ENCODE measurements at places on chromosomes 3 and 15. TPM values are rescaled to one million over a fixed set of nuclear protein-coding genes. Genes with fewer than 3 reads are reported as not detected.

DNA sequence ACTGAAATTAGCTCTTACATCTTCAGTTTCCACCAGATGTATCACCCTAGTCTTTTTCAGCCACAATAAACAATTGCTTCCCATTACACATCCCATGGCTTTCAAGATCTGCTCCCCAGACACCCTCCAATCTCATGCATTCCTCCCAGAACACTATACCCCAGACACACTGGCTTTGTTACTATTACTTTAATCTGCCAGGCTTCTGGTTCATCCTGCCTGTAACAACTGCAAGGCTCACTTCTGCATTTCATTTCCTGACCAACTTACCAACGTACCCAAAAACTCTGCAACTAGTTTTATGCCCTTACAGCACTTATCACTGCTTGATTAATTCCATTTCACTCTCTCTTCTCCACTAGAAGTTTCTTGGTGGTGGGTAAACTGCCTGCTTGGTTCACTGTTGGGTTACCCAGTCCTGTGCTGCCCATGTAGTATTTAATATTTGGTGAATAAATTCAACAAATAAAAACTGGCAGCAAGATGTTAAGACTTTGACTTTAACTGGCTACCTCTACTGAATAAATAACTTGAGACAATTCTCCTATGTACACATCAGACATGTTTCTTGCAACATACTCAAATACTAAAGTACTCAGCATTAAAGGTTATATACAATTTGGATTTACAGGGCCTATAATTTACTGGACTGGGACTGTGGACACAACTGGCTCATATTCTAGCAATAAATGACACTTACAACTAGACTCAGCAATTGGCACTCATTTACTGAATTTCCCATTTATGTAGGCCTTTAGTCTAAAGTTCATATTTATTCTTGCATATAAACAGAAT, 2.7 kb downstream of the RPL22L1 start:
- peak overlapping the region; percentile 66 for H3K4me3 ChIP-seq
- H3K27ac ChIP-seq = peak overlapping the region; percentile 30
- peaks cover 5% of the 10 kb centered on the region for H3K36me3 ChIP-seq

GRCh38 chr3:164393171-164393570, 685.1 kb downstream of the SI start:
- H3K36me3 ChIP-seq = no peaks in the 10 kb centered on the region
- H3K27me3 ChIP-seq = no peaks in the 10 kb centered on the region
- H3K4me1 ChIP-seq = no peaks in the 10 kb centered on the region
- no peak overlapping the region for H3K27ac ChIP-seq
- DNase-seq = no peak

Gene GOLGA6B
- total RNA-seq = not detected

DNA sequence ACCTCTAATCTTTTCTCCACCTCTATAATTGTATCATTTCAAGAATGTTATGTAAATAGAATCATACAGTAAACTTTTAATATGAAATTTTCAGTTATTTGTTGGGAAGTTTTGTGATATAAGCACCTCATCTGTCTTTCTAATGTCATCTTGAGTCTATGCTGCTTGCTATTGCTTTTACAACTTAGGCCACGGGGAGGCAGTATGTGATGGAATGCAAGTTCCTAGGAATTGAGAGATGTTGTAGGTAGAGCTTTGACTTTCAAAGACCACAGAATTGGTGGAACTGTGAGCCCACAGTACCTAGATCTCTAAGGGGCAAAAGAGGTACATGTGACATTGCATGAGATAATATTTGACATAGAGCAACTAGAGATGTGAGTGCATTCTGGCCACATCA, 328.3 kb downstream of the MFSD1 start:
- no peak overlapping the region for H3K27ac ChIP-seq
- DNase-seq = no peak
- H3K36me3 ChIP-seq = no peaks in the 10 kb centered on the region
- no peak overlapping the region for H3K4me3 ChIP-seq

DNA sequence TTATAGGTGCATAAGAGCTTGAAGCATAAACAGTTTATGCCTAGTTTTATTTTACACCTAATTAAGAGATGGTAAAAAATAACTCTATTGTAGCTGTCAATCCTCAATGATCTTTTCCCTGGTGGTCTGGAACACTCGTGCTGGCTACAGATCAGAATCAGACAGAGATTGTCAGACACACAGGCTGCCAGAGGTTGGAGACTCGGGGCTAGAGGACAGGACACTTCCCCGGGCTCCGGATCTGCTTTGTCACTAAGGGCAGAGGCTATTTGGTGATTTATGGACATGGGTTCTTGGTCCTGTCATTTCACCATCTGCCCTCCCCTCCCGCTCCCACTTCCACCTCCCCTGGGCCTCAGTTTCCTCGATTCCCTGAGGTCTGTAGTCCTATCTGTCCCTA, 16.5 kb upstream of the FAM174B start:
- H3K4me1 ChIP-seq = peaks cover 6% of the 10 kb centered on the region
- H3K27me3 ChIP-seq = no peaks in the 10 kb centered on the region
- H3K27ac ChIP-seq = no peak overlapping the region

- H3K27me3 ChIP-seq = no peaks in the 10 kb centered on the region
- no peak overlapping the region for H3K27ac ChIP-seq
- no peak for DNase-seq
- H3K36me3 ChIP-seq = no peaks in the 10 kb centered on the region
These were observed 8.8 kb upstream of the LACTB start for GRCh38 chr15:63112871-63113270.

Gene GOLGA8O
- 1.4 TPM for total RNA-seq

DNA sequence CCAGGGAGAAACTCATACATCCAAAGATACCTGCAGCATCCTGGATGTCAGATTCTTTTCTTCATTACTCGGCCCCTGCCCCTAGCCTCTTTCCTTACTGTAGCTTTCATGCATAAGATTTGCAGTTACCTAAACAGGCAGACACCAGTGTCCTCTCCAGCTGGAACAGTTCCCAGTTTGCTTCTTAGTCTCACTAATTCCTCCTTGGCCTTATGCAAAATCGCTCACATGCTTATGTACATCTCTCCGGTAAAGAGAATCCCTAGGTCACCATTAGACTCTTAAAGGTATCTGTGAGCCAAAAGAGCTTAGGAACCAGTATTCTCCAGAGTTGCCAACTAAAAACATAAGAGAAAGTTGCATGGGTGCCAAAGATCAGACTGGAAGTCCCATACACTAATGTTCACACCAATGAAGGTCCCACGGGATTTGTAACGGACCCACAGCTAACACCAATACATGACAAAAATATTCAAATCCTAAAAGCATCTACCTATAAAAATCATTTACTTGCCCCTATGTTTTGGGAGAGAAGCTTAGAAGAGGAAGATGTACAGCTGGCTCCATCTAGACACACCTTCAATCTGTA, 66.6 kb downstream of the CBLB start:
- H3K4me1 ChIP-seq = no peaks in the 10 kb centered on the region
- H3K36me3 ChIP-seq = no peaks in the 10 kb centered on the region
- no peak overlapping the region for H3K4me3 ChIP-seq

Gene REC114
- not detected for total RNA-seq

Gene ACKR4
- 6.9 TPM for total RNA-seq

DNA sequence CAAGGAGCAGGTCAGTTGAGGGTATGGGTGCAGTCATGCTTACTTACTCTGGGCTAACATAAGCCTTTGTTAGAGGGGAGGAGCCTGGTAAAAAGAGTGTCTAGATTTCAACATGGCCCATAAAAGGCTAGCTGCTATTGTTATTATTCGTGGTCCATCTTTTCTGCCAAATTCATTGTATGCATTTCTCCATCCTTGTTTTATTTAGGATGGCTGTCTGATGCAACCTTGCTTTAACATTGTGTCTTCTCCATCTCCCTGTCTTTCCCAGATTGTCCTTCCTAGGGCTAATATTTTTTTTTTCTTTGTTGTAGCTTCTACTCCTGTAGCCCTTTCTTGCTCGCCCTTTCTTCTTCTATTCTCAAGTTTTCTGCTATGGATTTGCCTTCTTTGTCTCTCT, 12.6 kb downstream of the RBMS3 start:
- no peak overlapping the region for H3K27ac ChIP-seq
- no peaks in the 10 kb centered on the region for H3K36me3 ChIP-seq
- H3K27me3 ChIP-seq = no peaks in the 10 kb centered on the region
- no peak for DNase-seq
- H3K4me1 ChIP-seq = no peaks in the 10 kb centered on the region

Gene AADACL2
- total RNA-seq = not detected

Gene CERS3
- total RNA-seq = not detected

DNA sequence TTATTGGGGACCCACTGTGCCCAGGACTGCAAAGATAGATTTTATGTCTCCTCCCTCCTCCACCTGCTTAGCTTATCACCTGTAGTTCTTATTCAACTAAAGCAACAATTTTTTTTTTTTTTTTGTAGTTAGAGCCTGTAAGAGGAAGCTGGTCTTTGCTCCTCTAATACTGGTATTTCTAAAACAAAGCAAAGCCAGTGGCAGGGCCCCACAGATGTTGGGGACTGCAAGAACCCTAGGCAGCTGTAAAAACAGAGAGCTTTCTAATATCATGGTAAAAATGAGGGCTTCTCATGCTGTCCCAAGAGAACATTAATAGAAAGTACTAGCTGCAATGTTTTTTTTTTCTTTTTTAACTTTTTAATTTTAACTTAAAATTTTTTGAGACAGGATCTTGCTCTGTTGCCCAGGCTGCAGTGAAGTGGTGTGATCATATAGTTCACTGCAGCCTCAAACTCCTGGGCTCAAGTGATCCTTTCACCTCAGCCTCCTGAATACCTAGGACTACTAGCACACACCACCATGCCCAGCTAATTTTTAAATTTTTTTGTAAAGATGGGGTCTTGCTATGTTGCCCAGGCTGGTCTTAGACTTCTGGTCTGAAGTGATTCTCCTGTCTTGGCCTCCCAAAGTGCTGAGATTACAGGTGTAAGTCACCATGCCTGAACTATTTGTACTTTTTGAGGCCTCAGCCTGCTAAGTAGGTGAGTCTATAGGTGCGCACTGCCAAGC, 27.1 kb downstream of the SPATA12 start:
- H3K27me3 ChIP-seq = no peaks in the 10 kb centered on the region
- H3K4me3 ChIP-seq = no peak overlapping the region
- H3K4me1 ChIP-seq = no peaks in the 10 kb centered on the region
- no peaks in the 10 kb centered on the region for H3K36me3 ChIP-seq
- H3K27ac ChIP-seq = no peak overlapping the region

Gene SLC28A2
- total RNA-seq = not detected

Gene BOC
- total RNA-seq = 6.0 TPM

- no peaks in the 10 kb centered on the region for H3K27me3 ChIP-seq
- no peak overlapping the region for H3K4me3 ChIP-seq
- H3K36me3 ChIP-seq = no peaks in the 10 kb centered on the region
- DNase-seq = no peak
- no peak overlapping the region for H3K27ac ChIP-seq
These were observed 110.5 kb downstream of the SNRPN start for GRCh38 chr15:25065286-25065685.

- H3K36me3 ChIP-seq = no peaks in the 10 kb centered on the region
- H3K27ac ChIP-seq = no peak overlapping the region
- H3K27me3 ChIP-seq = no peaks in the 10 kb centered on the region
- H3K4me3 ChIP-seq = no peak overlapping the region
These were observed 8.0 kb downstream of the CSPG4 start for GRCh38 chr15:75704618-75705017.

Gene EXD1
- not detected for total RNA-seq

Gene CIB2
- 1.3 TPM for total RNA-seq

GRCh38 chr3:49940667-49941249, 808 bp downstream of the RBM6 start:
- no peaks in the 10 kb centered on the region for H3K27me3 ChIP-seq
- H3K36me3 ChIP-seq = peaks cover 2% of the 10 kb centered on the region
- H3K27ac ChIP-seq = peak overlapping the region; percentile 95
- H3K4me1 ChIP-seq = peaks cover 7% of the 10 kb centered on the region

- H3K27ac ChIP-seq = no peak overlapping the region
- no peaks in the 10 kb centered on the region for H3K4me1 ChIP-seq
- no peak for DNase-seq
- H3K4me3 ChIP-seq = no peak overlapping the region
- no peaks in the 10 kb centered on the region for H3K27me3 ChIP-seq
These were observed 45.5 kb downstream of the NEK11 start for GRCh38 chr3:131072099-131072559.

DNA sequence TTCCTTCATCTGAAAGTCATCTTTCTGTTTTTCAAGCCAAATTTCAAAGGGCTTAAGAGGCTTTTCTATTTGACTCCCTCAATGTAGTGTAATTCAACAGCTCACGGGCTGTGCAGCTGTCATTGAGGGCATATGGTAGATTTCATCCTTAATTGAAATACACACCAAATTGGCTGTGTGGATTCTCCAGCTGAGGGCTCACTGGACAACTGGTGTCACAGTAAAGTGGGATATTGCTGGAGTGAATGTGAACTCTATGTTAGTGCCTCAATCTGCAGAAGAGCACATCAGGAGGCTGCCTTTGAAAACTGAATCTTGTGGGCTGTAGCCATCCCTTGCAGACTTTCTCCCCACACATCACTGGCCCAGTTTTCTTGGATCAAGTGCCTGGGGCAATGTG, 120.1 kb downstream of the GALK2 start:
- no peaks in the 10 kb centered on the region for H3K4me1 ChIP-seq
- H3K27ac ChIP-seq = no peak overlapping the region
- H3K27me3 ChIP-seq = no peaks in the 10 kb centered on the region
- H3K36me3 ChIP-seq = peaks cover 22% of the 10 kb centered on the region
- no peak for DNase-seq

DNA sequence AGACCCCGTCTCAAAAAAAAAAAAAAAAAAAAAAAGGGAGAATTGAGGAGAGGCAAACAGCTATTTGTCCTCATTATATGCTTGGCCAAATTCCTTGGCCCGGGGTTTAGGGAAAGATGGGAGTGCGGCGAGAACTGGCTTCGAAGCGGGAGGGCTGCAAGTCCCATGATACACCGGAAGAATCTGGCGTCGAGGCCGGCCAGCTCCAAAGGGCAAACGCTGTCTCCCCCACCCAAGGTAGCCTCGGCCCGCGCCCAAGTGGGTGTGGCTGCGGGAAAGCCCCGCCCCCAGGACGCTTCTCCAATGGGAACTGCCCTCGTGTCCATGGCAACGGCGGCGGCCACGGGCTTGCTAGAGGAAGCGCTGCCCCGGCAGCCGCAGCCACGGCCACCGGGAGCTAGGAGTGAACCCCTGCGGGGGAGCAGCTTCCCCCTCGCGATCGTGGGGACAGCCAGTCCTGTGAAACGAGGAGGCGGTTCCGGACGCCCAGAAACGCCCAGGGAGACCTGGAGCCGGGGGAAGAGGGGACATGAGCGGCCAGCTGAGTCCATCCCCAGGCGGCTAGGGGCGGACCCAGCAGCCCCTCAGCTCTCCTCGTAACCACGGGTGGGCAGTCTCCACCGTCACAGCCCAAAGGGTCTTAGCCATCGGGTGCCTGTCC, at the start of gene TTLL13:
TTLL13 (plus strand) TSS at position 354 of the 661 bp plus-strand sequence. CDS start 1,075 bp downstream, outside the sequence.
- H3K27me3 ChIP-seq = no peaks in the 10 kb centered on the region
- H3K4me3 ChIP-seq = peak within 1 kb of the TSS; percentile 49

DNA sequence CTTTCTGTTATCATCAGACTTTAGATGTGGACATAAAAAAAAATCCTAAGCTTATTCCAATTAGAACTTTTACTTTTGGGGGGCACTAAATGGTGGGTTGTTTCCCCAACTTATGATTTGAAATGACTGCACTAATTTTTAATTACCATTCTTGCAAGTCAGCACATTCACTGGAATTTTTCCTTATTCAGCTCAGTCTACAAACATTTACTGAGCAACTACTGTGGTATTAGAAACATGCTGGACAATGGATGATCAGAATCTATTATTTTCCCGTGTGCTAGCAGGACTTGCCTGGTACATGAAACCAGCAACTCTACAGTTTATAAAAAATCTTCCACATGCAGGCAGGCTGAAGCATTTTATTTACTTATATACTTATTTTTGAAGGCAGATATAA, 273.6 kb downstream of the FOXP1 start:
- H3K4me1 ChIP-seq = peaks cover 36% of the 10 kb centered on the region
- DNase-seq = no peak
- no peak overlapping the region for H3K27ac ChIP-seq
- no peaks in the 10 kb centered on the region for H3K27me3 ChIP-seq
- H3K36me3 ChIP-seq = no peaks in the 10 kb centered on the region
